ENCODE measurements at places on chromosomes 1 and 21. TPM values are rescaled to one million over a fixed set of nuclear protein-coding genes. Genes with fewer than 3 reads are reported as not detected.

DNA sequence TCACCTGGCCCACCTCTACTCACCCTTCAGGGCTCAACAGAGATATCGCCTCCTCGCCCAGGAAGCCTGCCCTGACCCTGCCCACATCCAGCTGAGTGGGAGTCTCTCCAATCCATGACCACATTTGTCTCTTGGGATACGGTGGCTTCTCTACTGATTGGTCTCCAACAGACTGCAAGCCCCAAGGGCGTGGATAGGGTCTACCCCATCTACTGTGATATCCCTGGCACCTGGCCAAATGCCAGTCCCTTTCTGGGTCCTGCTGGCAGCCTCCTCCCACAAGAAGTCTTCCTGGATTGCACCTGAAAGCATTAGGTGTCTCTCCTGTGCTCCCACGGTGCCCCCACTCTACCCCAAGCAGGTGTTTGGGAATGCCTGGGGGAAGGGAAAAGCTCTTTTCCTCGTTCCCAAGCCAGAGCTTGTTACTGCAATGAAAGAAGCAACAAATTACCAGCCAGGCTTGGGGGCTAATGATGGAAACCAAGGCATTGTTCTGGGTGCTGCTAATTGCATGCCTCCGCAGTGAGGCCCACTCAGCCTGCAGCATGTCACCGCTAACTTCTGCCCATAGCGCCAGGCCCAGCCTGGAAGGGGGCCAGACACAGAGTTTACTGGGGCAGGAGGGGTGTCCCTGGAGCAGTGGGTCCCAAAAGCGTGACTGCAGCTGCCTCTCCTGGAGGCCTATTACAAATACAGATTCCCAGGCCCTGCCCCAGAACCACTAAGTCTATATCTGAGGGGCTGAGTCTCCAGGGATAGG is 90.7 kb upstream of the IFFO2 start:
- no peak for DNase-seq

- no peak for DNase-seq
These were observed 429.9 kb downstream of the ADGRL2 start for GRCh38 chr1:82230667-82231066.

GRCh38 chr1:175449306-175449705 is 256.7 kb upstream of the KIAA0040 start:
- DNase-seq = no peak

- DNase-seq = no peak
These were observed 160.5 kb downstream of the CASZ1 start for GRCh38 chr1:10635992-10636391.

Gene RGS18
- 4.1 TPM for polyA plus RNA-seq

All from large intestine (tissue), 12 donors.